ENCODE measurements at places on chromosomes 12 and 14.

- no peak for DNase-seq
Observed at GRCh38 chr12:131369094-131369845, 341.6 kb upstream of the SFSWAP start.

DNA sequence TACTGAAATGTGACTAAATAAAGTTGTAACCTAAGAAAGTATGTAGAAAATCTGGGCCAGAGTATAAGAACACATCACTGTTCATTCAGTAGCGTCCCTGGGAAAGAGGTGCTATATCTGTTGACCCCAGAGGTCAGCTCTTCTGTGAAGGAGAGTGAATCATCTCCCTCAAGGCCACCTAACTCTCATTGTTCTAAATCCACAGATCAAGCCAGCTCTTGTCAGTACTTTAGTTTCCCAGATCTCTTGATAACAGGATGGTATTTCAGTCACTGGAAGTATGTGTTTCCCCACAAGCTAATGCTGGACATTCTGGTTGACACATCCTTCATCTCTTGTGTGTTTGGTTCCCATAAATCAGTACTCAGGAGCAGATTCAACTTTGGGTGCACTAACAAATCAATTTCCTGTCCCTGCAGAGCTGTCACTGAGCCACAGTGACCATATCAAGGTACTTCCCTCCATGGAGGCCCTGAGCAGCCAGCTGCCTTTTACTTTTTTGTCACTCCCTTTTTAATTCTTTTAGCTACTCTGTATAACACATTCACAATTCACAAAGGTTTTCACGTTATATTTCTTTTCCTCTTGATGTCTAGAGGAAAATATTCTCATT is 7.8 kb downstream of the KRT1 start:
- DNase-seq, result no peak

GRCh38 chr14:67729072-67729885 is 27.6 kb downstream of the RDH12 start:
- no peak for DNase-seq

DNA sequence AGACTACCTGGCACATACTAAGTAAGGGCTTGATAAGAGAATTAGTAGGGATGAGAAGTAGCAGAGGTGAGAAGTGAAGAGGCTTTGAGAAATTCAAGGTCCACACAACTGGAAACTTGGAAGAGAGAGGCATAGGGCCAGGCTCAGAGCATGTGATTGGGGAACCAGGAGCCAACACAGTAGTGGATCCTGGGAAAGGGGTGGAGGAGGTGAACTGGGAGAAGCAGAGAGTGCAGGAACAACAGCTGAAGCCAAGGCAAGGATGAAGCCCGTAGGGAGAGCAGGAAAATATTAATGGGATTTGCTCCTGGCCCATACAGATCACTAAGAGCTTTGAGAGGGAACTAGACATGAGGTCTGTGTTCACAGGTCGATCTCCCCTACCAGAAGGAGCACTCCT is 1.4 kb upstream of the ITGB7 start:
- no peak for DNase-seq

DNA sequence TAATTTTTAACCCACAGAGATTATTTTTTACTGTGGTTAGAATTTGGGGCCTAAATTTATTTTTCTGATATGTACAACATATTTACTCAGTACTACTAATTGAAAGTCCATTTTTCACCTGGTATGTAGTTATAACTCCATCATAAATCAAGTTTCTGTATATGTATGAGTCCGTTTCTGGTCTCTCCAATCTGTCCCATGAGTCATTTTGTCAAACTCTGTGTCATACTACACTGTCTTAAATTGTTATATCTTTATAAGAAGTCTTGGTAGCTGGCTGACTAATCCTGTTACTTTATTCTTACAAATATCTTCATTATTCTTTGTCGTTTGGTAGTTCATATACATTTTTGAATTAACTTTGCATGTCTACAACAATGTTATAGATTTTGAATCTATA is 344.0 kb downstream of the PDZRN4 start:
- no peak for DNase-seq

DNA sequence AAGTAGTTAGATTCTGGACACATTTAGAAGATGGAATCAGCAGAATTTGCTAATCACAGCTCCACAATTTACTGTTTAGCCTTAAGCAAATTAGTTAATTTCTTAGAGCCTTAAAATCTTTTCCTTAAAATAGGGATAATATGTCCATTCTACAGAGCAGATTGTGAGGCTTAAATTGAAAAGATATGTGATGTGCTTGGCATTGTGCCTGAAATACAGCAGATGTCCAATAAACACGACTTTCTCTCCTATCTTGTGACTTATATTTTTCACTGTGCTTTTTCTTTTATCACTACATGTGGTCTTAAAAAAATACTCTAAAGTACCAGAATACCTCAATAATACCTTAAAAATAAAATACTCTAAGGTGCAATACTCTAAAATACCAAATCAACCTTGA is 30.6 kb downstream of the CCER1 start:
- DNase-seq, result no peak

- no peak for DNase-seq
Observed at GRCh38 chr12:68806488-68807237, 1.3 kb upstream of the MDM2 start.

DNA sequence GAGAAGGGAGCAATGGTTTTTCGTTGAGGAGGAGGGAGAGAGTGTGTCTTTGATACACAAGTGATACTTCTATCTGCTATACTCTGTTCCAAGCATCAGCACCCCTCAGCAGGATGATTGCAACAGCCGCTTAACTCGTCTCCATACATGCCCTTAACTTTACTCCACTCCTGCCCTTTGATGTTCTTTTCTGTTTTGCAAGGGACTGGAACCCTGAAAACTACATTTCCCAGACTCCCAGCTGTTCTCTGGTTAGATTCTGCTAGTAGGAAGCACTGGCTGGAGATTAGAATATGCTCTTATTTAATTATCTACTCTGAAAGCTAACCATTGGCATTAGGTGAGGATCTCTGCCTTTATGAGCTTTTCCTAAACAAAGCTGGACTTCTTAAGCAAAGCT is 23.5 kb upstream of the CRADD start:
- DNase-seq, result no peak

- DNase-seq, result no peak
Observed at GRCh38 chr12:57905812-57906475, 35.4 kb upstream of the ATP23 start.

- no peak for DNase-seq
Observed at GRCh38 chr12:96769400-96769799, 137.7 kb upstream of the NEDD1 start.

DNA sequence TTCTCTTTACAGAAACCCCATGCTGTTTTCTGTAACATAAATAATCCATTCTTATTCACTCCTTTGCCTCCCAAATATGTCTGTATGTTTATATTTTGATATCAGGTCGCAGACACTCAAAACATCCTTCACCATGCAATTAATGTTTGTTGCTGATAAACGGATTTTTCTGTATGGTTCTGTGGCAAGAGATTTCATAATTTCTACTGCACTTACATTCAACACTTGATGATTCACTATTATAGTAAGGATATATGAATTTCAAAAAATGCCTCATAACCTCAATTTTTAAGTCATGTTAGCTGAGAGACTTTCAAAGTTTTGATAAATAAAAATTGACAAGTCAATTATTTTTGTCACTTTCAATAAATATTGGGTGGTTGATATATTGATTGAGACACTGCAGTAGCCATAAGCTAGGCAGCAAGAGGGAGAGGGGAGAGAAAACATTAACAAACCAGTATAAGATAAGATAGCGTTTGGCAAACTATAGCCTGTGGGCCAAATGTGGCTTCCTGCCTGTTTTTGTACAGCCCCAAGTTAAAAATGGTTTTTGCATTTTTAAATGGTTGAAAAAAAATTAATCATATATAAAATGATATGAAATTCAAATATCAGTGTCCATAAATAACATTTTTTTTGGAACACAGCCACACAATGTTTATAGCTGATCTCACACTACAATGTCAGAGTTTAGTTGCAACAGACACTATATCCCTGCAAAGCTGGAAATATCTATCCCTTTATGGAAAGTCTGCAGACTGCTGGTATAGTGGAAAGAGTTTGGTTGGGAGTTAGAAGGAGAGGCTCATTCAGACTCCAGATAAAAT is 18.3 kb downstream of the ALDH6A1 start:
- no peak for DNase-seq

DNA sequence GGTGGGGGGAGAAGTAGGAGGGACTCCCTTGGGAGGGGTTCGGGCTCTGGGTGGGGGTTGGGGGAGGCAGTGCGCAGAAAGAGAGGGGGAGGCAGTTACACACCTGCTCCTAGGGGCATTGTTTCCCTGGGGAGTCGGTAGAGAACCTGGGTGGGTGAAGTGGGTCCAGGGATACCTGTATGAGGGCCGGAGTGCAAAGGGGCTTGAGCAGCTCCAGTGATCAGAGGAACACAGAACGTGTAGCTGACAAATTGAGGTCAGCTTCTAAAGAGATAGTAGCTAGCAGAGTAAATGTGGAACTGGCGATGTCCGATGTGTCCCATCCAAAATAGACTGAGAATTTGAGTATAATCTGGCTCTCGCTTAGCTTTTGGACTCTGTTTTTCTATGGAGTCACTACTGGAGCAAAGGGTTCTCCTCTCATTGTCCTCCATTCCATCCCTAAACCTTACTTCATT is 502 bp downstream of the SMARCD1 start:
- no peak for DNase-seq

DNA sequence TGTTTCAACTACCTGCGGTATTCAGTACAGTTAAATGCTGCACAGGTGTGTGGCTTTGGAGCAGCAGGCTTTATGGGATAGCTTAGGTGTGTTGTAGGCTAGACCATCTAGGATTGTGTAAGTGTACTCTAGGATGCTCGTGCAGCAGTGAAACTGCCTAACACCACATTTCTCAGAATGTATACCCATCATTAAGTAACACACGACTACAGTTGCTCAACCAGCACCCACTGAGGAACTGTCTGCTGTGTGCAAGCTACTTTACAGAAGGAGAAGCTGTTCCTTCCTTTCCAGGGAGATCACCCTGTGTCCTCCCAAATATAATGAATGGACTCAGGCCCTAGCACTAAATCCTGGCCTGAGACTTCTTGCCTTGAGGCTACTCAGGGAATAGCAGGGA is 94.8 kb downstream of the SLC24A4 start:
- no peak for DNase-seq

- no peak for DNase-seq
Observed at GRCh38 chr12:52164624-52165023, 27.2 kb downstream of the KRT80 start.

- no peak for DNase-seq
Observed at GRCh38 chr12:115840159-115840558, 437.3 kb downstream of the MED13L start.

- no peak for DNase-seq
Observed at GRCh38 chr14:106837870-106838269, 1311.5 kb downstream of the TMEM121 start.

DNA sequence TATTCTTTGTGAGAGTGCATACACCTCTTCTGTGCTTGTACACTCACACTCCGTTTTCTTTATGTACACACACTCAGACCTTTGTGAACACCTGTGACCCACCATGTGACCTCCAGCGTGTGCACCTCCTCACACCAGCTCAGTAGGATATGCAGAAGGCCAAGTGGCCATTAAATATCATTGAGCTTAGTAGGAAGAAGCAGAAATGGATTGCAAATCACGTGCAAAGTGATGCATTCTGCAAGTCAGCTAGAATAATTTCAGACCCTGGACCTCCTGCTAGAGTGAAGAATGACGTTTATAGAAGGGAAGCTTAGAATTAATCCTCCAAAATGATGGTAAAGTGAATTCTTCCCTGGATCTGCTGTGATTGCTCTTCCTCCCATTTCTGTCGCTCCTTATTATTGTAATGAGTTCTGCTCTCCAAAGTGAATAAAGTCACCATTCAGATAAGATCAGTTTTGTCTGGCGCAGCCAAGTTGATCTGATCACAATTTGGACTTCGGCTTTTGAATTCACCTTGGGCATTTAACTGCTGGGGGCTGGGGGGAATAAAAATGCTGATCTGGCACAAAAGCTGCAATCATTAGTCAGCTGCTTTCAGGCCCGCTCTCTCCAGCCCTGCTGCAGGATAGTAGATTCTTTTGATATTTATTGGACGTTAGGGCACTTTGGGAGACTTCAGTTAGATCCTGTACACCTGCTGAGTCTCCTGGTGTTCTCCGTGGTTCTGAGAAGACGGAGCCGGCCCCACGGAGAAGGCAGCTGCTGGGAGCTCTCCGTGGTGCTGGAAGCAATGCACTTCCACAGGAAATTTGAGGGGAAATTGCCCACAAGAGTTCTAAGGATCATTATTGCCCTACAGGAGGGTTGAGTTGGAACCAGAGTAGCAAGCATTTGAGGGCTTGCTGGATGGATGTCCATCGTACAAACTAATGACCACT is 12.4 kb upstream of the NRXN3 start:
- DNase-seq, result no peak

- no peak for DNase-seq
Observed at GRCh38 chr12:64181430-64182291, 40.4 kb downstream of the KICS2 start.

DNA sequence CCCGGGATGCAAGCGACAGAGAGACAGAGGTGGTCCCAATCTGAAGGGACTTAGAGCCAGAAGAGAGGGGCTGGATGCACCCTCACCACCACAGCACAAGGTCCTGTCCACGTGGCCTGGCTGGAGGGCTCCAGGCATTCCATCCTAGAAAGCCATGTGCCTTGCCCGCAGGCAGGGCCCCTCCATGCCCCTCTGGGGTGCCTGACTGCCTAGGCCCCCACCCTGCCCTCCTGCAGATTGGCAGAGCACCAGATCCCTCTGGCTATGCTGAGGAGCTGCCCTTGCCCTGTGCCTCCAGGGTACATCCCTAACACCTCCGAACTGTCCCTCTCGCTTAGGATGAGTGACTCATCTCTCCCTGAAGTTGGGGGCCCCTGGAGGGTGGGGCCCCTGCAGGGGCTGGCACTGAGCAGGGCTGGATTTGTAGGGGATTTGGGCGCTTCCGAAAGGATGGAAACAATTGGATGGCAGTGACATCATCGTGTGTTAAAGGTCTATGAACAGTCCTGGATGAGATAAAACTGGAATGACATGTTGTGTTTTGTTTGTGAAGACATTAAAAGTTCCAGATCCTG is 50.9 kb downstream of the CHGA start:
- no peak for DNase-seq

DNA sequence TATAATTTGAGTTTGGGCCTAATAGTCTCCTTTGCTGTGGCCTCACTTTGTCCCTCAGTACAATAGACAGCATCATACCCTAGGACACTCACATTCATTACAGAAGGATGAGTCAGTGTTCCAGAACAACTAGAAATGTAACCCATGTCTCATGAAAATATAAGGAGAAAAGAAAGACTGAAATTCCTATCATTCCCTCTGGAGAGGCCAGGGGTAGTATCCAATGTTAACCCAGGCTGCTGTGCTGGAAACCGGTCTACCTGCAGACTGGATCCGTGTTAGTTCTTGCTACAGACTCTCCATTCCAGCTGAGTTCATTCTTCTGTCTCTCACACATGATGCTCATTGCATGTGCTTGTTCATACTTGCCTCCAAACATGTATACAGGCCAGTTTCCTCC is 75.8 kb upstream of the HOXC13 start:
- no peak for DNase-seq

DNA sequence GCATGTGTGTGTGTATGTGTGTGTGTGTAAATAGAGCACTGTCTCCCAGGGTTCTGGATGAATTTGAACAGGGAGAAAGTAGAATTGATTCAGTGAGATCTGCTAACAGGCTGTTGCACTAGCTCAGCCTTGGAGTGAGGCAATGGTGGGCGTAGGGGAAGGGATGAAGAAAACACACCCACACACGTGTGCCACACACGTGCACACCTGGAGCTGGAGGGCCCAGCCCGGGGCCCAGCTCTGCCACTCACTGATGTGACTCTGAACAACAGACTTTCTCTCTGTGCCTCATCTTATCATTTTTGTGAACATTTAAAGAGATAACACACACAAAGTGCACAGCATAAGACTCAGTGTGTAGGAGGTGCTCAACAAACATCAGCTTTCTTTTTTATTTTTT is 4.2 kb downstream of the ACACB start:
- DNase-seq, result no peak
